ENCODE measurements at places on chromosomes 13 and 19.

DNA sequence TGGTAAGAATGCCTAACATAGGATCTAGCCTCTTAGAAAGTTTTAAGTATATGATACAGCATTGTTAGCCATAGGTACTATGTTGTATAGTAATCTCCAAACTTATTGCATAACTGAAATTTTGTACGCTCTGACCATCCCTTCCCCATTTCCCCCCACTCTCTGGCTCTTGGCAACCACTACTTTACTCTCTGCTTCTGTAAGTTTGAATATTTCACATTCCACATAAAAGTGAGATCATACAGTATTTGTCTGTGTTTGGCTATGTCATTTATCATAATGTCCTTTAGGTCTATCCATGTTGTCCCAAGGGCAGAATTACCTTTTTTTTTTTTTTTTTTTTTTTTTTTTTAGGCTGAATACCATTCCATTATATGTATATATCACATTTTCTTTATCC, 396.9 kb downstream of the DLEU7 start:
- no peak for DNase-seq

- DNase-seq: no peak
Measured at GRCh38 chr19:46288896-46289588, 7.8 kb upstream of the HIF3A start.

GRCh38 chr13:94384231-94384905, 95.1 kb downstream of the DCT start:
- DNase-seq: no peak

DNA sequence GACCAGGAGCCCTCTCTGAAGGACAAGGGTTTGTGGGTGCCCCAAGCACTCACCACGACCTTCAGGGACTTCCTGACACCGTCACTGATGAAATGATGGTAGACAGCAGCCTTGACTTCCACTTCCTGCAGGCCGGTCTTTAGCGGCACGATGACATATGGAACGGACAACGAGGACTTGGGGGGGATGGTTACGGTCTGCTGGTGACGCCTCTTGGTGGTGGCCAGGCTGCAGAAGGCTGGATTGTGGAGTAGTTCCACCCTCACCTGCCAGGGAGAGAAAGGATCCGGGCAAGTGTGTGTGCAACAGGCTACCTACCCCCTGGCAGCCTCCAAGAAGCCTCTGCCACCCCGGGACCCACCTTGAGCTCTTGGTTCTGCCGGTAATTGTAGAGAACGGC, 23.2 kb downstream of the C3 start:
- no peak for DNase-seq

DNA sequence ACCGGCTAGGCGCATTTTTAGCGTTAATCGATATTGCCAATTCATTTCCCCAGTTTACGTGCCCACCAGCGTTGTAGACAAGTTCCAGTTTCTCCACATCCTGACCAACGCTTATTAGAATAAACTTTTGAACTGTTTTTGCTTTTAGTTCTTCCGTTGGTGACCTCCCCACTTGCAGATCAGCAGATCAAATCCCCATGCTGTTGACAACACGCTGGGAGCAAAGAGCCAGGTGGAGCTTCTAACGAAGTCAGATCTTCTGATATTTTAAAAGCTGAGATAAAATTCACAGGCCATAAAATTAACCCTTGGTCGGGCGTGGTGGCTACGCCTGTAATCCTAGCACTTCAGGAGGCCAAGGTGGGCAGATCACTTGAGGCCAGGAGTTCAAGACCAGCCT, 21.2 kb downstream of the RCN3 start:
- no peak for DNase-seq

- peak; percentile 14 for DNase-seq
Measured at GRCh38 chr13:53250272-53250875, 221.8 kb downstream of the OLFM4 start.

GRCh38 chr13:97945342-97945741, 8.1 kb upstream of the IPO5 start:
- DNase-seq: no peak

GRCh38 chr13:65803530-65804392, 1426.4 kb downstream of the PCDH9 start:
- DNase-seq: no peak

DNA sequence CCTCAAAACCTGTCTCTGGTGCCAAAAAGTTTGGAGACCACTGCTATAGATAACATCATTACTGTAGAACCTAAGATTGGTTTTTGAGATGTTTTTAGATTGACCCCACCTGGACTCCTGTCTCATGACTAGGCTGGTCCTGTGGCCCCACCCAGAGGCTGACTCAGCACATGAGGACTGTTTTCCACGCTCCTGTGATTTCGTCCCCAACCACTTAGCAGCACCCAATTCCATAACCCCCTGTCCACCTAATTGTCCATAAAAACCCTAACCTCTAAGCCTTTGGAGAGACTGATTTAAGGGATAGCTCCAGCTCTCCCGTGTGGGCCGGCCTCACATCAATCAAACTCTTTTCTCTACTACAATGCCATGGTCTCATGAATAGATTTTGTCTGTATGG, 25.6 kb upstream of the GAS6 start:
- no peak for DNase-seq

DNA sequence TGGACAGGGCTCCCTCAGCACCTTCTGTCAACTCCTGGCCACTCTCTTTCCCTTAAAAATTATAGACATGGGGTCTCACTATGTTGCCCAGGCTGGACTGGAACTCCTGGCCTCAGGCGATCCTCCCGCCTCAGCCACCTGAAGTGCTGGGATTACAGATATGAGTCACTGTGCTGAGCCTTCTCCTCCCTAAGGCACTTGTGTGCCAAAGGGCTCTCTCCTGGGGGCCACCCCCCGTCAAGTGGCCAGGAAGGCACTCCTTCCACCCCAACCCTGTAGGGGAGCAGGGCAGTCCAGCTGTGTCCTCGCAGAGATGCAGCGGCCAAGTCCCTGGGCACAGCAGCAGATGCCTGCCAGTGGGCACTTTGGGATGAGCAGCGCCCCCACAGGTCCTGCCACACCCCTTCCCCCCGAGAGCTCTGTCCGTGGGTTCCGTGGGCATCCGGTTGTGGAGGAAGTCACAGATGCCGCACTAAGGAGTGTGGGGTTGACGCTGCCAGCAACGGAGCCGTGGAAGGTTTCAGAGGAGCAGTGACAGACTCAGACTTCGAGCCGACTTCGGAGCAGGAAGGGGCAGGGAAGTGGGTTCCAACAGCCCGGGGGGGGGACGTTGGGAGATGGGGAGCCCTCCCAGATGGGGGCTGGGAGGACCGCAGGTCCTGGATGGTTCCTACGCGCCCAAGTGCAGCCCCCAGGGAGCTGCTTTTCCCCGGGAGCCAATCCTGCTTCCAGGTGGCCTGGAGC, 3.3 kb upstream of the UQCR11 start:
- DNase-seq: no peak

DNA sequence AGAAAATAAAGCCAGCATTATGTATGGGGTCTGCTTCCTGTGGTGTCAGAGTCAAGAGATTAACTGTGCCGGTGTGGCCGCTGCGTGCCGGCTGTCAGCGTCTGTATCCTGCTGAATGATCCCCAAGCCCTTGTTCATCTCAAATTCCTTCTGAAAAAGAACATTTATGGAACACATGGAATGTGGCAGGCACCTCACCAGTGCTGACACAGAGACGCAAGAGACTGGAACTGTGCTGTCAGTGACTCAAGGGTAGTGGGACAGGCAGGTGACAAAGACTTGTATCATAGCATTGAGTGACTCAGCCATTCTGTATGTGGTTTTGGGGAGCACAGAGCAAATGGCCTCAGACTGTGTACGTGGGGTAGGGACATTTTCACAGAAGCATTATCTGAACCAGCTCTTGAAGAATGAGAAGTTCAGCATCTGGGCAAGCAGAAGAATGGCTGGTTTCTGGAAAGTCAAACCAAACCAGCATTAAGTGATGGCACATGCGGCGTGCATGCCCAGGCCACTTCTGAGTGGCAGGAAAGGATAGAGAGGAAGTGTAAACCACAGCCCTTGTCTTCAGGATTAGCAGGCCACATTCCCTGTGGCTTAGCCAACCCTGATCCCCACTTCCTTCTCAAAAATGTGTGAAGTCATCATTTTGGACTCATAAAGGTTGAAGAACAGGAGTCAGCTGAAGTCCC, 54.0 kb upstream of the IRS2 start:
- DNase-seq: no peak

- no peak for DNase-seq
Measured at GRCh38 chr13:109301276-109301675, 485.1 kb downstream of the IRS2 start.

- DNase-seq: no peak
Measured at GRCh38 chr19:8573316-8573715, 3.9 kb downstream of the MYO1F start.

GRCh38 chr19:41994521-41994971, 516 bp upstream of the ATP1A3 start:
- DNase-seq: no peak

DNA sequence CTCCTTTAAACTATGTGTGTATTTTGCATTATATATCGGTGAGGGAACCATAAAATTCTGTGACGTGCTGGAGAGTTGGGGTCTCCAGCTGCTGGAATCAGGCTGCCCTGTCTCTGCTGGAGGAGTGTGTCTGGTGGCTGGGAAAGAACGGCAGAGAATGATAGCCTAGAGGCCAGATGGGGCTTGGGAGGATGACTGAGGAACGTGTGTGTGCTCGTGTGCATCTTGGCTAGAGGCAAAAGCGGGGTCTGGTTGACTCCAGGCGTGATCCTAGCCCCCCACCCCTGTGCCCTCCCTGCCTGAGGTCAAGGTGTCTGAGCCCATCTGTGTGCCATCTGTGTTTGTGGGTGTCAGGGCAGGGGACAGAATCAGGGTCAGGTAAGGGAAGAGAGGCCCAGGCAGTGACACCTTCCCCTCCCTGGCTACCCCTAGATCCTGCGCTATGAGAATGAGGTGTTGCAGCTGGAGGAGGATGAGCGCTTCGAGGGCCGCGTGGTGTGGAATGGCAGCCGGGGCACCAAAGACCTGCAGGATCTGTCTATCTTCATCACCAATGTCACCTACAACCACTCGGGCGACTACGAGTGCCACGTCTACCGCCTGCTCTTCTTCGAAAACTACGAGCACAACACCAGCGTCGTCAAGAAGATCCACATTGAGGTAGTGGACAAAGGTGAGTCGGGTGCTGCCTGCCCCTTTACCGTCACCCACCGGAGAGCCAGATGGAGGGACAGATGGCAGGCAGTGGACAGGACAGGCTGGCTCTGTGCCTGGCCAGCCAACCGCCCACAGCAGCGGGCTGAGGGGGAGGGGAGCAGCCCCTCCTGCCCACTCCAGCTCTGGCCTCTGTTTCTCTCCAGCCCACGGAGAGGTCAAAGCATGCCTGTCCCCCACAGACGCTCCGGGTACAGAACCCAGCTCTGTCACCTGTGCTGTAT, 3.1 kb downstream of the SCN1B start:
- no peak for DNase-seq

DNA sequence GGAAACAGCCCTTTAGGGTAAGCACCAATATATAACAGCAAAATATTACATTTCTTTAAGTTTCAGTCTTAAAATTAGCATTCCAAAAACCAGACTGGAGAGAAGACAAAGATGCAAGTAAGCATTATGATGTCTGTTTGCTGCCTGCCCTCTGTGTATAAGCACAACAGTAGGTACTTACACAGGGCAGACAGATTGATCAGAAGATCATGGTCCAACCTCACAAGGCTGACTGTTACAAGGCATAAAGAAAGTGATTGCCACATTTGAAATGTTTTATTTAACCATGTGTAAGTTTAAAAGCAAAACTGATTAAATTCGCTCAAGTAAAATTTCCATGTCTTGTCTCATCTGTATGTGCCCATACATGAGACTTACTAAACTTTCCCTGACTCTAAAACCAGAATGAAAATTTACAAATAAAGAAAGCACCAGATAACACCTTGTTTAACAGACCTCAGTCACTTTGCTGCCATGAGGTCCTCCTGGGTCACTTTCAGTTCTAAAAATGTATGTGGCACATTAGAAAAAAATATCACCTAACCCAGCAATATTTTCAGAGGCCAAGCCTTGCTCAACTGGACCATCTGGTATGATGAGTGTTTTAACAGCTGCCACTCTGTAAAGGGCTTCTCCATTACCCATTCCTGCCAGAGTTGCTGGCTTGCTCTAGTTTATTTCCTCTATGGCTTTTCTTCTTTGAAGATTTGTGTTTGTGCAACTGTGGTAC, 297.0 kb downstream of the RBM26 start:
- DNase-seq: no peak

- no peak for DNase-seq
Measured at GRCh38 chr13:20360041-20360491, 127.9 kb upstream of the GJB6 start.

- DNase-seq: no peak
Measured at GRCh38 chr19:45828523-45828922, 13.4 kb upstream of the RSPH6A start.

DNA sequence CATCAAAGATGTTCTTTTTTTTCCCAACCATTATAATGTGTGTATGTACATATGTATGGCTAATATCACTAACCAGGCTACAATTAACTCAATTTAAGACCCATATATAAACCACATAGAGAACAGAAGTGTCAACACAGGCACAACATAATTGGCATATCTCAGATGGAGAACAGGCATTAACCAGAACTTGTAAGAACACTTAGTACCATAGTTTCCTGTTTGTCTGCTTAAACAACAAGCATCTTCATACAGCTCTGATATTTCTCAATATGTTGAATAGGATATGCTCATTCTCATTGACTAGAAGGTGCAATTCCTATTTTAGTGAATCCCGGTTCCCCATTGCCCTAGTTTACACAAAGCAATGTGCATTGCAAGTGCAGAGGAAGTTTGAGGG, 116.9 kb upstream of the EDNRB start:
- no peak for DNase-seq

DNA sequence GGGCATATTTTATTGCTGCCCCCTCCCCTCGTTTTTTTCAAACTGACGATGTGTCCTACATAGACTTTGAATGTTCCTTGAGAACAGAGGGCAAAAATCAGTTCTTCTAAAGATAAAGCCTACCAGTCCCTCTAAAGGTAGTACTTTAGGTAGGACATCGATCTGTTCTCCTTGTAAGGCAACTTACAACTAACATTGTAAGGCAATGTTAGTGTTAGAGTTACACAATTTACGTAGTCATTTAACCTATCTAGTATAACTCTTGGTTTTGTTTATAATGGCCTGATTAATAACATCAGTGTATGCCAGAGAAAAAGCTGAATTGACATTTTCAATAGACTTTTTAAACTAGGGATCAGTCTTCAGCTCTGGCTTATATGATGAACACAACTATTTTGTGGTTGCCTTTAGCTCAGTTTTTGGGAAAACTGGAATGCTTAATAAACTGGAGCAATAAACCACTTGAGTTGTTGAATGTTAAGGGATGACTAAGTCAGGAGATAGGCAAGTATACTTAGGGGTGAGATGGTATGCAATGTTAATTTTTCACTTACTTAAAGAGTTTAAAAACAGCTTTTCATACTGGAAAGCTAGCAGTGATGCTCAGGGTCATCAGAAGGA, 2.2 kb downstream of the NDFIP2 start:
- no peak for DNase-seq

DNA sequence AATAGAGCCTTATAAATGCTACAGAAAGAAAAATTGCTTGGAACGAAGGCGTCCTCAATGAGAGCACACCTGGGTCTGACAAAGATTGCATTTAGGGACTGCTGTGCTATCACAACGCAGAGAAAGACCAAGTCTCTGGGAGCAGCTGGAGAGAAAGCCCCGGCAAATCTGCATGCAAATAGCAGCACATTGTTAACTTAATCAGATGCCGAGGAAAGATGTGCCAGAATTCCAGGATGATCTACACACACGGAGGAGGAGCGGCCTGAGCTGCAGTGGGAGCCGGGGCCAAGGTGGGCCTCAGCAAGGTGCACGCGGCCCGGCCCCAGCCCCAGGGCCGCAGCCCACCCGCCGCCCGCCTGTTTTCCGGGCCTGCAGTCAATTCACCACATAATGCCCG, 1.4 kb downstream of the ZNF536 start:
- no peak for DNase-seq
